Spleen (tissue), 13 donors: ENCODE measurements at places on chromosomes 7 and 10. TPM values are rescaled to one million over a fixed set of nuclear protein-coding genes. Genes with fewer than 3 reads are reported as not detected.

The TRIM73 gene
- total RNA-seq, result 6.0 TPM

GRCh38 chr7:131027287-131027773 is 293.3 kb upstream of the KLF14 start:
- H3K4me1 ChIP-seq, result peaks cover 60% of the 10 kb centered on the region
- H3K27me3 ChIP-seq, result no peaks in the 10 kb centered on the region
- DNase-seq, result no peak
- peak overlapping the region; percentile 56 for H3K27ac ChIP-seq

The POLR2J2 gene
- total RNA-seq, result 11.6 TPM

The TBX20 gene
- total RNA-seq, result not detected
